Cerebellar nuclear complex (tissue), 1 donor: ENCODE measurements at places on chromosomes 13 and 19.

DNA sequence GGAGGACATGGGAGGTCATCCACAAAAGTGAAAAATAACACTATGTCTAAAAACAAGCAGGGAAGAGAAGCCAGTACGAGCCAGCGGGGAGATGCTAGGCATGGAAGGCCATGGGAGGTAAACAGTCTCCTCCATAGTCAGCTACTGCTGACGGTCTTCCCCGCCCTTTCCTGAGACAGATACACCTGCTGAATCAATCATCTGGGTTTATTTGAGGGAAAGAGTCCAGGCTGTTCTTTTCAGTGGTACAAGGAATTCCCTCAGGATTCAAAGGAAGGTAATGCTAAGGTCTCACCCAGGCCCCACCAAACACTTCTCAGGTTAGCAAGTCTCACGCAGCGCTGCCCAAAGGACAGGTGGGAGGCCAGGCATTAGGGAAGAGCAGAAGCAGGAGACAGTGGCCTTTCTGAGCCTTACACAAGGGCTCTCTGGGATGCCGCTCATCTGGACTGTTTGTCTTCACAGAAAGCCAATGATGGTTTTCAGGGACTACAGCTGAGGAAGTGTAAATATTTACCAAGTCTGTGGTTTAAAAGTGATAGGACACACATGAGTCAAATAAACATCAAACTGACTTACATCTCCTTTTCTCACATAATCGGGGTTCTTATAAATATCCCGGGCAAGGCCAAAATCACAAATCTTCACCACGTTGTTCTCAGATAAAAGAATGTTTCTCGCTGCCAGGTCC, 173.9 kb downstream of the FLT1 start:
- DNase-seq, result no peak

- no peak for DNase-seq
Observed at GRCh38 chr19:373391-374182, 29.0 kb upstream of the MIER2 start.

DNA sequence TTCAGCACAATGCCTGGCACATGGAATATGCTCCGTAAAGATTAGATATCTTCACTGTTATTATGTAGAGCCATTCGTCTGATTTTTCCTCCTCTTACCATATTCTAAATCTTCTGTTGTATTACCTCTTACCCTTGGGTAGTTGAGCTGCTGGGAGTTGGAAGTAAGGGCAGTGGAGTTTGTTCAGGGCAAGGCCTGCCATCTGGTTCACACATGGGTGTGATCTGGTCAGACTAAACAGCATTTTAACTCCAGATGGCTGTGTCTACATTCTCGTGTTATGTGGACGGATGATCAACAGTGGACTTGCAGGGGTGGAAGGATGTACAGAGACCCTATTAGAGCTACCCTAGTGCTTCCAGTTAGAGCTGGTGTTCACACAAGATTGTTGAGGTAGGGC, 164.9 kb downstream of the ZIC5 start:
- no peak for DNase-seq

DNA sequence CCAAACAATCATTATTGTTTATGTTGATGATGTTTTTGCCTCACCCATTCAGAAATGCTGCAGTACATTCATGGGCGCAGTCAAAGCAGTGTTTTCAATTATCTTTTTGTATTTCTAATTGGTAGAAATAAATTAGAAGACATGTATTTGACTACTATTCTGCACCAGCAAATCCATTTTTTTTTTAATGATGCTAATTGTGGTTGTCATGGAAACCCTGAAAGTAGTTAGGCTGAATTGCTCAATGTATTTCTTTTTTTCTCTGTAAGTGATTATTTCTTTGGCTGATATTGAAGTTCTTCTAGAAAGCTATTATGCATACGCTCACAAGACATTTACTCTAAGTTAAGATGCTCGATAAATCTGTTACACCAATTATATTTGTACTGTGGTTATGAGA, 101.2 kb downstream of the RFC3 start:
- DNase-seq, result no peak

- no peak for DNase-seq
Observed at GRCh38 chr13:113086991-113087922, 18.3 kb upstream of the F7 start.
